NCI-H460 (cell line): ENCODE measurements at places on chromosomes 13 and 19. TPM values are rescaled to one million over a fixed set of nuclear protein-coding genes. Genes with fewer than 3 reads are reported as not detected.

Gene KLHL1
- total RNA-seq: 0.05 TPM in 1 of 2 replicates, not detected in the other

Gene MIR17HG
- 9.8 and 13.6 TPM in 2 replicates for total RNA-seq

Gene ZNF414
- total RNA-seq: 1.1 and 3.8 TPM in 2 replicates

Gene DNAJC15
- total RNA-seq: 30.7 and 33.2 TPM in 2 replicates

Gene ATP7B
- 2.0 and 2.1 TPM in 2 replicates for total RNA-seq

Gene KIR3DL2
- not detected in 2 replicates for total RNA-seq

Gene OR7G1
- total RNA-seq: not detected in 2 replicates

Gene ICAM4
- total RNA-seq: not detected in 2 replicates

Gene MYO1F
- total RNA-seq: 0.15 and 0.23 TPM in 2 replicates
